ENCODE measurements at places on chromosomes 4 and X.

DNA sequence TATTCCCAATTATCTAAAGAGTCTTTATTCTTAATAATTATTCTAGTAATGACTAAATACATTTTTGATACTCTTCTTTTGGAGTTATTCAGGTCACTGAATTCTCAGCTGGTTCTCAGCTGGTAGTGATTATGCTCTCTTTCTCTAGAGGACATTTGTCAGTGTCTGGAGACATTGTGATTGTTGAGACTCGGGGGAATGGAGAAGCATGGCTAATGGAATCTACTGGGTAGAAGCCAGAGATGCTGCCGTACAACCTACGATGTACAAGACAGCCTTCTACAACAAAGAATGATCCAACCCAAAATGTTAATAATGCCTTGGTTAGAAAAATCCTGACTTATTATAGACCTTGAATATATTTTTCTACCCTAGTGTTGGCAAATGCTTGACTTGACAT, 149.2 kb upstream of the ANKRD50 start:
- no peak for DNase-seq

- no peak for DNase-seq
Observed at GRCh38 chr4:14596028-14596427, 406.3 kb upstream of the CPEB2 start.

DNA sequence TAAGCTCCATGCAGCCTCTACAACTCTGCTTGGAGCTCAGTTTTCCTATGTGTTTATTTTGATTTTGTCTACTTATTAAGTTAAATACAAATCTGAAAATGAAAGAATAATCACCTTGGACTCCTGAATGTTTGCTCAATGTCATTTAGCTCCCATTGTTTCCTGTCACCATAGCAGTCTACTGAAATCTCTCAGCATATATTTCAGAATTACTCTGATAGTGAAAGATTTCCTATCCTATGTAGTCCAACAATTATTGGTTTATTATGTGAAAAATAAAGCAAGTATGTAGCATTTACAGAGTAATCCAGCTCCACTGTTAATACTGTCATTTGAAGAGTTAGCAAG, 168.4 kb downstream of the CBR4 start:
- DNase-seq, result no peak

DNA sequence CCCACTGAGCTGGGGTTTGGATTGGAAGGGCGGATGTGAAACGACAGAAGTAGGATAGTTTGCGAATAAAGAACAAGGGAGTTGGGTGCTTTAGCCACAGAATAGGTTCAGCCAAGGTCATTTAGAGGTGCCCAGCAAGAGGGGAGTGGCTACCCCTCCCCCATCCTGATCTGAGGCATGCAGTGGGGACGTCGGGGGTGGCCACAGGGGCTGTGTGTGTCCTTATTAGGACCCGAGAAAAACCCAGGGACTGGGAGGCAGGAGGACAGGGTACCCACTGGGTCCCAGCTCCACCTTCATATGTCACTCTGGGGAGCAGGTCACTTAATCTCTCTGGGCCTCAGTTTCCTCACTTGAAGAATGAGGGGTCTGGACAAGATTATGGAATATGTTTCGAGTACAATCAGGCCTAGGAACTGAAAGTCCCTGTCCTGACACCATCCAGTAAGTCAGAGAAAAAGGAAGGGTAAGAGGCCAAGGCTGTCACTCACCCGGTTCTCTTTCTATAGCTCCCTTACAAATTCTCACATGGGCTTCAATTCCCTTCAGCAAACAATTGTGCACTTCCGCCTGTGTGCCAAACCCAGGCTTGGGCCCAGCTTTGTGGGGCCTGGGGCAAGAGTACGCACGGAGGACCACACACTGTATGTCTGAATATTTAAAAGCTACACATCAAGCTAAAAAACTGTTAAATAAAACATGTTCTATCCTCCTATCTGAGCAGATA, 4.2 kb upstream of the NYX start:
- DNase-seq, result no peak

GRCh38 chr4:146132445-146132844, 43.1 kb upstream of the LSM6 start:
- no peak for DNase-seq

DNA sequence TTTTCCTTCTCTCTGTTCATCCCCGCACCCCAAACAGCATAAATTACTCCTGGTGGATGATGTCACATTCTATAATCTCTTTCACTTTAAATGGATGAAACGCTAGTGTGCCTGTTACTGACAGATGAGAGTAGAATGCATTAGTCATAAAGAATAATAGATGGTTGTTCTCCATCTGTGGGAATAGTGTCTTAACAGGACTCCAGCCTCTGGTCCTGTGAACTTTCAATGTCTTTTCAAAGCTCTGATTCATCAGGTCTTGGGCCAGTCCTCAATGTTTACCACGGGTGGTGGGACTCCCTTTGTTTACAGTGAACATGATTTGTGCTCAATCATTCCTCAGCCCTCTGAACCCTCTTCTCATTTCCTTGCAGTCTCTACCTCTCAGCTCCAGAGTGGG, 182.6 kb downstream of the GABRB1 start:
- peak; percentile 86 for DNase-seq

DNA sequence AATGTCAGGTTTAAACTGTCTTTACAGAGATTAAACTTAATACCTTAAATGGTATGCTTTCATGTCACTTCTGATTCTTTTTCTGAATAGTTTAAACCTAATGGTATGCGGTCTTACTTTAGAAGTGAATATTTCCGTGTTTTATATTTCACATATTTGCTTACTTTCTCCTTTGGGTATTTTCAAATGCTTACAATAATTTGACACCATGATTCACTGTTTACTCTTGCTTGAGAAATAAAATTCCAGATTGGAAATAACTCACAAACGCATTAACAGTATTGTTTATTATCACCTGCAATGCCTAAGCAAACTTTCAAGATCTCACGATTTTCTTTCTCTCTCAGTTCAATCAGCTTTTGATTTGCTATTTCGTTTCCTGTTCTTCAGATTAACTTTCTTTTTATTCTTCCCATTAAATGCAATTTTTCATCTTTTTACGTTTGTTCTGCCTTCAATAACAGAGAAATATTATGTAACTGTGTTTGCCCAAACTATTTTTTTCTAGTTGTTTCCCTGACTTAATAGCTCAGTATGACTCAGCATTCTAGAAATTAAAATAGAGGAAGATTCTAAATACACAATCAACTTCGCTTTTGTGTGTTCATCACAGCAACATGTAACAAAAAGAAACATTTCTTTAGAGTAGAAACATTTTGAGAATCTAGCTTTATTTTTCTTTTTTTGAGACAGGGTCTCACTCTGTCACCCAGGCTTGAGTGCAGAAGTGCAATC, 955.5 kb upstream of the PRKX start:
- no peak for DNase-seq

DNA sequence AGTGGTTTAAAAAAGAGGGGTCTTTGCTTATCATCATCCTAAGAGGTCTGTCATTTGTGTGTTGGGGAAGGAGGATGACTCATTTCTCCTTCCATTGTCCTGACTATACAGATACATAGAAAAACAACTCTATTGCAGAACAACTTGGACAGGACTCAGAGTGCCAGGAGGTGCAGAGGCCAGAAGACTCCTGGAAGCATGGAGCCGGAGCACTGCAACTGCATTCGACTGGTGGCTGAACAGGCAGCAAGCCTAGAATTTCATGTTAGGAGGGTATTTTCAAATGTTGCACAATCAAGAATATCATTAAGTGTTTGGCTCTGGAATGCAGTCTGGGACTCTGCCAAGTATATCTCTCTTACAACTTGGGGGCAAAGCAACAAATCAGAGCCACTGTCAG, 35.0 kb upstream of the MAML3 start:
- DNase-seq, result no peak

GRCh38 chrX:108735679-108736508, 469 bp downstream of the IRS4 start:
- peak; percentile 5 for DNase-seq

GRCh38 chrX:140099221-140099620, 133.9 kb upstream of the CXorf66 start:
- DNase-seq, result no peak

GRCh38 chrX:14022019-14022418, 7.7 kb downstream of the GEMIN8 start:
- no peak for DNase-seq

- DNase-seq, result no peak
Observed at GRCh38 chrX:15973946-15974345, 119.3 kb upstream of the AP1S2 start.

GRCh38 chrX:105126201-105126600, 94.3 kb downstream of the TEX13A start:
- DNase-seq, result no peak

DNA sequence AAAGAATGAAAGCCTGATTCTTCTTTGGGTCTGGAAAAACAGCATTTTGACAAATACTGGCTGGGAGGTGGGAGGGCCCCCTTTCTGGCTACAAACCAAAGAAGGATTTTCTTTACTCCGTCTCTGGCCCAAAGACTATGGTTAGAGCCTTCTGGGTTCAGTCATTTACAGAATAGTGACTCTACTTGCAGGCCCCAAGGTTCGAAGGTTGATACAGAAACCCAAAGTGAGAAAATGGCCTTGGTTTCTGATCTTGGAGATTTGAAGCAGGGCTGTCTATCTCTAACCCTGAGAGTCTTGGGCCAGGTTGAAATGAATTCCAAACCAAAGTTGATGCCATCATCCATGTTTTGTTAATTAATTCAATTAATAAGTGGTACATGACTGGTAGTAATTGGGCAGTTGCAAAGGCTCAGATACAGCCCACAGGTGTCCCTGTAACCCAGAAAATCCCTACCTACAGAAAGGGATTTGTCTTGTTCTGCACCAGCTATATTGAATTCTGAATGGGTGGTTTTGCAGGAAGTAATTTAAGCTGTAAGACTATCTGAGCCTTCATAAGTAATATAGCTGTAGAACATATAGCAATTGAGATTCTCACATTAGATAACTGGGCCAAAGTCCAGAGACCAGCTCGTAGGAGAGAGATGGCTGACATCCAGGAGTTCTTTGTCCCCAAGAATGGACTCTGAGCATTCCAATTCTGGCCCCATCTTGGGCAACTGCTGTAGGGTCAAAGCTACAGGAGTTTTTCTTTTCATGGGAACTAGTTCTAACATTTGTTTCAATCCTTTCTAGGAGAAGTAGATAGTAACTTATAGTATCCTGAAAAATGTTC, 34.5 kb downstream of the CHRNA9 start:
- DNase-seq, result no peak

GRCh38 chrX:118717678-118718391, 9.6 kb upstream of the IL13RA1 start:
- DNase-seq, result no peak

DNA sequence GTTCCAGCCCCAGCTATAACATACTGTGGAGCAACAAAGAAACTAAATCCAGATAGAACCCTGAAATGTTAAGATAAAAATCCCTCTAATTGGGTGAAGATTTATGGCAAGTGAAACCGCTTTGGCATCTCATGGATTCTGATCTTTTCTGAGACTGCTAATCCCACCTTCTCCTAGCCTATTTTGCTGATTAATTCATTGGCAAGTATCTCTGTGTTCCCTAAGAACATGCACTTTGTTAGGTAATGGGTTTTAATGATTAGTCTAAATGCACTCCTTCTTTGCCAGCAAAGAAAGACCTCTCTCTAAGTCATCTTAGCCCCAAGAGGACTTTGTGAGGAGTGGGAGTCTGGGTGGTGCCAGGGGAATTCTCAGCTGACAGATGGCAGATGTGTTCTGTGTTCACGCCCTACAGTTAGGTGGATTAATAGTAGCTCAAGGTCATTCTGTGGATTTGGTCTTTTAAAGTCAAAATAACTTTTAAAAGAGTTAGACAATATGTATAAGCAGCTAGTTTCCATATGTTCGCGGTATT, 171.3 kb downstream of the UNC5C start:
- DNase-seq, result no peak

DNA sequence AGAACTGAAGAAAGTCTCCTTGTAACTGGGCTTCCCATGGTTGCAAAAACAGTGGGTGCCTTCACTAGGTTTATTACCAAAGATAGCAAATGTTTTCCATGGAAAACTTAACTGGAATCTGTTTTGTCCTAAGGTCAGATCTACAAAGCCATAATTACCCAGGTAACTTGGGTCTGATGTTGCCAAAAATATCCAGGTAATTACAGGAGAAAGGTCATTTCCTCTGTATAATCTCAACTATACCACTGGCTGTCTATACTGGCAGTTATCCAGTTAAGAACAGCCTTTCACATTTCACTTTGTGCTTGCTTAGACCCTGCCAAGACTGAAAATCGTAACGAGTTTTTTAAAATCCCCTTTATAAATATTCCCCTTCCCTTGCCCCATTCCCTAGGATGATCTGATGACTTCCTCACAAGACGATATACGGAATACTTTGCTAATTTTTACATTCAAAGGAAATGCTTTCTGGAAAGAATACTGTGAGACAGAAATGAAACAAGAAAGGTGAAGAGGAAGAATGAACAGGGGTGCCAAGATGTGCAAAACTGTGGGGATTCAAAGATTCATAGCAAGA, 105.5 kb downstream of the MAML3 start:
- no peak for DNase-seq

GRCh38 chrX:39161611-39162255, 360.5 kb downstream of the MID1IP1 start:
- no peak for DNase-seq

GRCh38 chr4:89008166-89008565, 48.8 kb downstream of the FAM13A start:
- DNase-seq, result no peak

- DNase-seq, result no peak
Observed at GRCh38 chr4:121353213-121353612, 27.6 kb downstream of the QRFPR start.

GRCh38 chrX:115584696-115585095, 23.7 kb downstream of the PLS3 start:
- no peak for DNase-seq

DNA sequence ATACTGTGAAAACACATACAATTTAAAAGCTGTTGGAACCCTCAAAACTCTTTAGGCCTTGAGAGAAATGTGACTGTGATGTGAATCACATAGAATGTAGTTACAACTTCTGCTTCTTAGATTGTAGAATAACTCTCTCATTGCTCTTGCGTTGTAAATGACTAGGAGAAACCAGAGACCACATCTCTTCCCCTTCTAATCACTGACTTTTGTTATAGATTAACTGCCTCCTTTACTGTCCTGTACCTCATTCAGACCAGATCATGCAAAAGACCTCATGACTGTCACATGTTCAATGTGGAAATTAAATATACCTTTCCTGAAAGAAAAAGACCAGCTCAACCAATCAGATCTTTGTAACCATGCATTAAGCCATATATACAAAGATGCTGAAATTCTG, 43.2 kb upstream of the NEIL3 start:
- DNase-seq, result no peak

DNA sequence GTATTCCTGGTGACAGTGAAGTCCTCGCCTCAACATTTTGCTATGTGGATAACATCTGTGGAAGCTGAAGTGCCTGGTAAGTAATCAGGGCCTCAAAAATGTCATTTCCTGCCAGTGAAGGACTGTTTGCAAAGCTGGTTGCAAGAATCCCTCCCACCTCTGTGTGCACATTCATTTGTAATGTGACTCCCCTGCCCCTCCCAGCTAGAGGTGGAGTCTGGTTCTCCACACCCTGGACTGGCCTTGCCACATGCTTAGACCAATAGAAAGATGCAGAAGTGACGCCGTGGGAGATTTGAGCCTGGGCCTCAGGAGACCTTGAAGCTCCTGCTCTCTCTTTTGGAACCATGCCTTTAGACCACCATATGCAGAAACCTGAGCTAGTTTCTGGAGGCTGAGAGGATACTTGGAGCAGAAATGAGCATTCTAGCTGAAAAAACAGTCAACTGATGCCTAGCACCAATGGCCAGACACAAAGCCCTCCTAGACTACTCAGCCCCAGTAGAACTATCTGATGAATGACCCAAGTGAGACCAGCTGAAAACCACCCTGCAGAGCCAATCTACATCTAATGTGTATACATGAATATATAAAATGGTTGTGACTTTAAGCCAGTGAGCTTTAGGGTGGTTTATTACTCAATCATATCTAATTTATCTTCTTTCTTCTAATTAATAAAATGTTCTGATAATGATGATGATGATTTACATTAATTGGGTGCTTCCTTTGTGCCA, 47.8 kb upstream of the CRMP1 start:
- DNase-seq, result no peak
